Left renal pelvis (tissue), 4 donors: ENCODE measurements at places on chromosomes 6 and 20.

GRCh38 chr20:42613076-42613475 lies 576.6 kb downstream of the PTPRT start:
- no peak for DNase-seq

DNA sequence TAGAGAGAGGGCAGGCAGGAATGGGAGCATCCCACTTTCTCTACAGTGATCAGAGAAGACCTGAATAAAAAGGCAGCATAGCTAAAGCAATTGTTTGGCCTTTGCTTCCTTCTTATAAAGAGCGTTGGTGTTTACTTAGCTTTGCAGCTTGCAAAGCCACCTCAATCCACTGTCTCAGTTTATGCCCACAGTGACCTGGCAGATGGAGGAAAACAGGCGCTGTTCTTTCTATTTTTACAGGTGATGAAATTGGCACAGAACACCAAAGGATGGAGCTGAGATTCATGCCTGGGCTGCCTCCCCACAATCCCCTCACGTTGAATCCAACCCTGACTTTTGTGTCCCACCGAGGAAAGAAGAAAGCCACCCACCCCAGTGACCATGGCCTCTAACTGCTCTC lies 130.5 kb downstream of the TTLL2 start:
- no peak for DNase-seq

DNA sequence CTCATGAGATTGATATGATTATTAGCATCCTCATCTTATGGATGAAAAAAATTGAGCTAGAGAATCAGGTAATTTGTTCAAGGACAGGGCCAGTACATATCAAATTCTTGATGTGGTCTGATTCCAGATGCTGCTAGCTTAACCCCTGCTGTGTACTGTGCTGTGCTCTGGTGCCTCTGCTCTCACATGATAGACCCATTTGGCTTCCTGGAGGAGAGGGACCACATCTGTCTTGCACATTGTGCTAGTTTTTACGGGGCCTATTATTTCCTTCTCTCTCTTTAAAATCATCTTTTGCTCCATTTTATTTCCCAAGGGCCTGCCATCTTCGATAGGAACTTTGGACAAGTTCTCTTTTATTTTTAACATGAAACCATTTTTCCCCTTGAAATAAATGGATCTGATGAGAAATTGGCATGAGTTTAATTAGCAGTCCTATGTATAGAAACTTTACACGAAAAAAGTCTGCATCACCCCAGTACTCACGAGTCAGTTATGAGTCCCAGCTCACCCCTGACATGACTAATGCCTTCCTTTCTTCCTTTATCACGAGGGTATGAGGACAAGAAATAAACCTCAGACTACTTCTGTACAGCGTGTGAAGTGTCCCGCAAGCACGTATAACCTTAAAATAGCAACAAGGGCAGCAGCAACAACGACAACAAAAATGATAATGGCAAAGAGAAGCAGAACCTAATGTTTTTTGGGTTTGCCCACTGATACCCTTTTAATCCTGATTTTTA lies 26.5 kb downstream of the CD109 start:
- no peak for DNase-seq

GRCh38 chr20:51763965-51764602 lies 4.1 kb downstream of the ATP9A start:
- no peak for DNase-seq

- no peak for DNase-seq
Observed at GRCh38 chr6:40732878-40733277, 145.7 kb upstream of the LRFN2 start.

DNA sequence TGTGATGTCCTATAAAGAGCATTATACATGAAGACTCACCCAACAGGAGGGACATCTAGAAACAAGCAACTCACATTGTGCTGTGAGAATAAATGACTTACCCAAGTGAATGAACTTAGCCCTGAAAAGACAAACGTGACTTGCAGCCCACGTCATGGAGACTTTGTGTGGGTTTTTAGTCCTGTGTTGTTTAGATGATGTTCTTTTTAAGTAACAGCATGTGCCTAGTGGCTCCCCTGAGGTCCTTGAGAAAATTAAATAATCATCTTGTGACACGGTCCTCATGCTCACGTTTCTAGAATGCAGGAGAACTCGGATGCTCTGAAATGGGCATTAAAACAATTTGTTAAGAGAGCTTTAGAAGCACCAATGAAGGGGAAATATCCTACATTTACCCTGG lies 165.1 kb downstream of the SASH1 start:
- no peak for DNase-seq

DNA sequence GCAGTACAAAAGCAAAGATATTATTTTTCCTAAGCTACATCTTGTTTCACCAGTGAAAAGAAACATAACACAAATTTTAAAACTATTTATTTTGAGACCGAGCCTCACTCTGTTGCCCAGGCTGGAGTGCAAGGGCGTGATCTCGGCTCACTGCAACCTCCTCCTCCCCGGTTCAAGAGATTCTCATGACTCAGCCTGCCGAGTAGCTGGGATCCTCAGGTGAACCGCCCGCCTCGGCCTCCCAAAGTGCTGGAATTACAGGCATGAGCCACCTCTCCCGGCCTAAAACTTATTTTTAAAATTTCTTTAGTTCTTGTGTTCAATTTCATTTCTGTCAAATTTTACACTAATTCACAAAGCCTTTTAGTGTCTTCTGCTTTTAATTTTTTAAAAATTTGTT lies 5.9 kb downstream of the SRSF12 start:
- no peak for DNase-seq
